ENCODE measurements at places on chromosomes 2 and 18.

DNA sequence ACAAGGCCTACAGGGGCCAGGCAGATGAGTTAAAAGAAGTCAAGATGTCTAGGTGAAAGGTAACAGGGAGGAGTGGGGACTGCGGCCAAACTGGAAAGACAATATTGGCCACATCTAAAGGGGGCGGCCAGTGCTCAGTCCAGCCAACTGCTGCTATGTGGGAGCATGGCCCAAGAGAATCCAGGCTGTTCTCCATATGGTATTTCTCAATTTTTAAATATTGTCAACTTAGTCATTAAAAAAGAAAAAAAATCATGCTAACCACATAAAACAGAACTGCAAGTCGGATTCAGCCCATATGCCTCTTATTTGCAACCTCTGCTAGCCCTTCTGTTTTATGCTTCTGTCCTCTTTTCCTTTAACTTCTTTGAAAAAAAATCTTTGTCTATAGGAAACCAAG, 14.8 kb downstream of the TRABD2A start:
- no peak for DNase-seq

DNA sequence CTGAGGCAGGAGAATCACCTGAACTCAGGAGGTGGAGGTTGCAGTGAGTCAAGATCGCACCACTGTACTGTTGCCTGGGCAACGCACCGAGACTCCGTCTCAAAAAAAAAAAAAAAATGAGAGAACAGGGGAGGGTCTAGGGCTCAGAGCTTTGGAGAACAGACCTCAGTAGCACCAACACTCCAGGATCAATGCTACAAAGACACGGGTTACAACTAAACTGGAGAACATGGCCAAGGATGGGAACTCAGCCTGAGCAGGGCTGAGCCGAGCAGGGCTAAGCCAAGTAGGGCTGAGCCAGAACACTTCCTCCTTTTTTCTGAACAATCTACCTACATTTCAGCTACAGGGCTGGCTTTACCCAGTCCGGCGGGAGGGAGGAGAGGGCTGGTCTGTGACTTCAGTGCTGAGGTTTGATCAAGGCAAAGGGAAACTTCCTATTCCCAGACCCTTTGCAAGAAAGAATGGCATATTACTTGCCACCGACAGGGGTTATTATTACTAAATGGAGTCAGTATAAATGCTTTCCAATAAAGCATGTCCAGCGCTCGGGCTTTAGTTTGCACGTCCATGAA, 2.9 kb upstream of the CASP8 start:
- no peak for DNase-seq

DNA sequence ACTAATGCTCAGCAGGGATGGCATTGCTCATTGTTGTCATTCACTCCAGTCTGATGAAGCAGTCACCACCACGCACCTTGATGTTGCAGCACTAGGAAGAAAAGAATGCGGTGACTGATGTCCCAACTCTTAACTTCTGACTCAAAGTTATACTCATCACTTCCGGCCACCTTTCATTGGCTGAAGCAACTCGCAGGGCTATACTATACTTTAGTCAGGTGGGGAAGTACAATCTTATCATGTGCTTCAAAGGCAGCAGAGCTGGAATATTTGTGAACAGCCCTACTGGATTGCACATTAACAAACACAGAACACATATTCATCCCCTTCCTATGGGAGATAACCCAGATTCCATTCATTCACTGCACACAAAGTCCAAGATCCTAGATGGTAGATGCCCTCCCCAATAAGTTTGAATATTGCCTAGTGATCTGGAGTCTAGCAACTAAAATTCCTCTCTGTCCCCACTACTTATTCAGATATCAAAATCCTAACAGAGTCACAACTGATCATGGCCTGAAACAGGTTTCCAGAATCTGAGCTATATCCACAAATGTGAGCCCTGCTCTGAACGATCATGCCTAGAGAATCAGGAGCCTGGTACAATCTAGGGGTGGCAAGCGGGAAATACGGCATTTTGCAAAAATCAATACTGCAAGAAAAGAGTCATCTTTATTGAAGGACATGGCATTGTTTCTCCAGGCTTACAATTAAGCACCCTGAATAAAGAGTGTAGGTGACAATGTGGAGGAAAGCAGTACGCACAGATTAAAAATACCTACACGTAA, 3.4 kb upstream of the SPATS2L start:
- DNase-seq, result no peak

GRCh38 chr2:53312181-53312580, 455.4 kb upstream of the CHAC2 start:
- no peak for DNase-seq

- DNase-seq, result no peak
Observed at GRCh38 chr2:220646424-220646823, 925.7 kb downstream of the EPHA4 start.

DNA sequence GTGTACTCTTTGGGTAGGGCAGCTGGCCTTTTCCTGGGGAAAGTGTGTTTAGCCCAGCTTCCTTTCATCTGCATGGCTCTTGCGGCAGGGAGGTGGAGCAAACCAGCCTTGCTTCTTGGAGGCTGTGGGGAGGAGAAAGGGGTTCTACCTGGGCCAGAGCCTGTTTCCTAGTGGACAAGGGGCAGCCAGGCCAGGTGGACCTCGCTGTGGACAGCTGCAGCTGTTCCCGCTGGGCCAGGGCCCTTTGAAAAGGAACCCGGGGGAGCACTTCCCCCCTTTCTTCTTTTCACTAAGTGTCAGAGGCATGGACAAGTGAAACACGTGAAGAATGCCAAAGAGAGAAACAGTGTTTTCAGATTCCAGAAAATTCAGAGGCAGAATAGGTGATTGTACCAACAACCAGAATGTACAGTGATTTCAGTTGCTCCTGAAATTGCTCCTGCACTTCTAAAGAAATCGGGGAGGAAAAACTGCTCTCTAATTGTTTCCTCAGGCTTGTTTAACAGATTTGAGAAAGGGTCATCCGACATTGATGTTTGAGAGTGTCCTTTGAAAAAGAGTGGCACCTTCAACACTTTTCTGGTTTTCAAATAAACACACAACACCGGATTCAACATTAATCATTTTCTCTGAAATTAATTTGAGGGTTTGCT, 3.9 kb downstream of the GLI2 start:
- no peak for DNase-seq

DNA sequence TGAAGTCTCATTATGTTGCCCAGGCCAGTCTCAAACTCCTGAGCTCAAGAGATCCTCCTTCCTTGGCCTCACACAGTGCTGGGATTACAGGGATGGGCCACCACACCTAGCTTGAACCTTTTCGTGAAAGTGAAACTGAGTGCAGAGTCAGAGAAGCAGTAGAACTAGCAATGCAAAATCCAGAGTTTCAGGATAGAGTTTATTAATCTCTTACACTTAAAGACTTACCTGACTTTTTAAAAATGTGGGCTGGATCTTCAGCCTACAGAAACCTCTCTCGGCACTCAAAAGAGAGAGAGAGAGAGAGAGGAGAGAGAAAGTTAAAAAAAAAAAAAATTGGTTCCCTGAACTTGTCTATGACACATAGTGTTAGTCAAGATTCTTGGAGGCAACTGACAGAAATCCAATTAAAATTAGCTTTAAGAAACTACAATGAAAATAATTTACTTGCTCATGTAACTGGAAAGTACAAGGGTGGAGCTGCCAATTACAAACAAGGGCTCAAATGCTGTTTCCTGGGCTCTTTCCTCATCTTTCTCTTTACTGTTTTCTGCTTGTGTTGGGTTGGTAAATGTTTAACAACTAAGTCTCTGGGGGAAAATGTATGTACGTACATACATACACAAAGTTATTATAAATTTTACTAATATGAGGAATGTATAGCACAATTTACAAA, 98.1 kb upstream of the CERS6 start:
- DNase-seq, result no peak

DNA sequence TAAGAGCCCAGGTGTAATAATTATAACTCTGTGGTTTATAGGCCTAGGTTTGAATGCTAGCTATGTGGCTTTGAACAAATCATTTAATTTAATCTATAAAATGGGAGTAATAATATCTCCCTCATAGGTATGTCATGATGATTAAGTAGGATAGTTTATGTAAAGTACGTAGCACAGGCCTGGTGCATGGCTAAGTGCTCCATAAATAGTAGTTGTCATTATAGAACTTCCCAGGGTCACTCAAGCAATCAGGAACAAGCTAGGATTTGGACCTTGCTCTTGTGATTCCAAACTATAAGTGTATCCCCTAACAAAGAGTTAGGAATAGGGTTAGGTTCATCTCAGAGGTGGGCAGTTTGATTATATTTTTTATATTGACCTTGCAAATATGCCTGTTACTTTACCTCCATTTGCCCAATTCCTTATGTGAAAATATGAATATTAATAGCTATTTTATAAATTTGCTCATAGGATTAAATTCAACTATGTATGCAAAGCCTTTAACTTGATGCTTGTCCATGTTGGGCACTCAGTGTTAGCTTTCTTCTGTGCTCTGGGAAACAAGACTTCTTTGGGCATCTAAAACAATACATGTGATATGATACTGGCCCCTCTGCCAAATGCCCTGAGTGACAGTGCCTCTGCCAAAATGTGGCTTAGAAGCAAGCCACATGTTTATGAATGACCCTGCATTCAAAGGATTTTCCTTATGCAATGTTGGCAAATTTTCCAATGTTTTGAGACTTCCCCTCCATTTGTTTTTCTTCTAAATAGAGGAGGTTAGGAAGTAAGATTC, 353.6 kb downstream of the KIAA1328 start:
- no peak for DNase-seq

GRCh38 chr18:9613550-9614400, 584 bp downstream of the PPP4R1 start:
- DNase-seq, result peak; percentile 39

DNA sequence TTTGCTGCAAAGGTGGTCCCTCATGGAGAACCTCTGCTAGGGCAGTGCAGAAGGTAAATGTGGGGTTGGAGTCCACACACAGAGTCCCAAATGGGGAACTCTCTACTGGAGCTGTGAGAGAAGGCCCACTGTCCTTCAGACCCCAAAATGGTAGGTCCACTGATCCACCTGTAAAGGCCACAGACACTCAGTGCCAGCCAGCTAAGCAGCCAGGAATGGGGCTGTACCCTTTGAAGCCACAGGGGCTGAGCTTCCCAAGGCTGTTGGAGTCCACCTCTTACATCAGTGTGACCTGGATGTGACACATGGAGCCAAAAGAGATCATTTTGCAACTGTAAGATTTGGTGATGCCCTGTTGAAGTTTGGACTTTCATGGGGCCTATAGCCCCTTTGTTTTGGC, 252.4 kb upstream of the GULP1 start:
- no peak for DNase-seq

- no peak for DNase-seq
Observed at GRCh38 chr18:45249246-45249661, 366.0 kb upstream of the SLC14A2 start.

GRCh38 chr2:173989160-173989883, 24.1 kb upstream of the SP3 start:
- no peak for DNase-seq

DNA sequence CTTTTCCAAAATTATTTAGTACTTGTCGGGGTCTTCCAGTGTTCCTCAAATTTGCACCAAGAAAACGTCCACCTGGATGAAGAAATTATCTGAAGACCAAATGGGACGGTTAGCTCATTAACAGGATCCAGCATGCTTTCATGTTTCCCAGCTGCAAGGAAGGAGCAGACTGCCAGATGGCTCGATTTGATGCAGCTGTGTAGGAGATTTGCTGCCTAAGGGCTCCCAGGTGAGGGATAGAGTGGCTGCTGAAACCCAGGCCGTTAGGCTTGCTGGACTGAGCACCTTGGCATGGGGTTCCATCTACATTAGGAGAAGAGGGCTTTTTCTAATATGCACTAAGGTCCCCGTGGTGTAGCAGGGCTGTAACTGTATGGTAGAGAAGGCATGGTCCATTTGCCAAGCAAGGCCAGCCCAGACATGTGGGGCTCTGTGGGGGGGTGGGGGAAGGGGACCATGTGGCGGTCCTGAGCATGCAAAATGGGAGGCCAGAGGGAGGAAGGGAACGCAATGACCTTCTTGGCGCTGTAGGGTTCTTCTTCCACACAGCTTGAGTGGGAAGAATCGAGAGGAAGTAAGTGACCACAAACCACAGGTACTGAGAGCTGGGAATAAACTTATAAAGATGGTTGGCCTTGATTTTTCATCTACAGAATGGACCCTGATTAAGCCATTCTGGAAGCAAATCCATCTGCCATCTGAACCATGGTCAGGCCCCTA, 144.0 kb downstream of the TMEM163 start:
- no peak for DNase-seq

DNA sequence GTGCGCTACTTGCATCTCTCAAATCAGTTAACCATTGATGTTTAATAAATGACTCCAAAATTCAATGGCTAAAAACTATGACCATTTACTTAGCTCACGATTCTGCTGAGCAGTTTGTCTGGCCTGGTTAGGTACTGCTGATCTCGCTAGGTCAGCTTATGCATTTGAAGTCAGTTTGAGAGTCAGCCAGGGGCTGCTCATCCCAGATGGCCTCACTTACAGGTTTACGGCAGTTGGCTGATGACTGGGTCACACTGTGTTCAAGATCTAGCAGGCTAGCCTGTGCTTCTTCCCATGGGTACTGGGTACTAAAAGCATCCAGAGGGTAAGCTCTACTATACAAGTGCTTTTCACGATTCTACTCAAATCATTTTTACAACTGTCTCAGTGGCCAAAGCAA, 122.1 kb downstream of the DLGAP1 start:
- DNase-seq, result no peak

DNA sequence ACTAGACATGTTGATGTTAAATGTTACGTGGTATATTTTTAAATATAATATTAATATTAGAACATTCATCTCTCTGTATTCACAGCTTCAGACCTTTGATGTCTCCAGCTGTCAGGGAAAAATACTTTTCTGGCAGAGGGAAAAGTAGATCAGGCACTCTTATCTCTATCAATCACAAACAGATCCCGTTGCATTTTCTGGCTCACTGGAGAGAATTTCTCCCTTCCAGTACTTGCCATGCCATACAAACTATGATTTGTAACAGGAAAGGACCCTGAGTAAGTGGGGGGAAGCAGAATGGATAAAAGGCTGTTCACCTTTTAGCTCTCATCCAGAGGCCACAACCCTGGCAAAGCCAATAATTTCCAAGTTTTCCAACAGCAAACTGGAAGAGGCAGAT, 158.0 kb downstream of the TCF4 start:
- no peak for DNase-seq

DNA sequence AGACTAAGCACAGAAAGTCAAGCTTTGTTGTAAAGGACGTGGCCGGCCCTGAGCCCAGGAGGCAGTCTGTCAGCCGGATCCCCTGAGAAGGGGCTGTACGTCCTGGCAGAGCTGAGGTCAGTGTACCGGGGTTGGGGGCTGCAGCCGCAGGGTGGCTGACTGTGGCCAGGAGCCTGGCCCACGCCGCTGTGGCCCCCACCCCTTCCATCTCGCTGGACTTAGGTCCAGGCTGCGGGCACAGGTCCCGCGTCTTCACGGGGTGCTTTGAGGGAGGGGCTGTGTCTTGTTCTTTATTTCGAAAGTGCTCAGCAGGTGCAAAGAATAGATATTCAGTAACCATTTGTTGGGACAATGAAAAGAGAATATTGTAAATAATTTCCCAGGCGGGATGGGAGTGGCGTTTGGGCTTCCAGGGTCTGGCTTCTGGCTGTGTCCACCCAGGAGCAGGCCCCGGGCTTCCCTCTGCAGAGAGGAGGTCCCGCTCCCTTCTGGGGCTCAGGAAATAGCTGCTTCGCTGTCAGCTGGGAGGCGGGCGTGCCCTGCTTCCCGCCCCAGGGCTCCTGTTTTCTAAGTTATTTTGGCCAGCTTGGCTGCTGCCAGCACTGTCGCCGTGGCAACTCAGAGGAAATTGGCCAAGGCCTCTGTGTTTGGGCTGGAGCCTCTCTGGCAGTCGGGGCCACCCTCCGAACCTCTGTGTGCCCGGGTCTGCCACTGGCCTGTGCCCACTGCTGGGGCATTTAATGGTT, 7.4 kb downstream of the NFATC1 start:
- no peak for DNase-seq

- DNase-seq, result no peak
Observed at GRCh38 chr2:109171444-109172334, 42.7 kb downstream of the SH3RF3 start.

- no peak for DNase-seq
Observed at GRCh38 chr2:97961534-97961933, 34.2 kb downstream of the TMEM131 start.
